Cerebellum (tissue), 4 donors: ENCODE measurements at places on chromosomes 13 and 19. TPM values are rescaled to one million over a fixed set of nuclear protein-coding genes. Genes with fewer than 3 reads are reported as not detected.

DNA sequence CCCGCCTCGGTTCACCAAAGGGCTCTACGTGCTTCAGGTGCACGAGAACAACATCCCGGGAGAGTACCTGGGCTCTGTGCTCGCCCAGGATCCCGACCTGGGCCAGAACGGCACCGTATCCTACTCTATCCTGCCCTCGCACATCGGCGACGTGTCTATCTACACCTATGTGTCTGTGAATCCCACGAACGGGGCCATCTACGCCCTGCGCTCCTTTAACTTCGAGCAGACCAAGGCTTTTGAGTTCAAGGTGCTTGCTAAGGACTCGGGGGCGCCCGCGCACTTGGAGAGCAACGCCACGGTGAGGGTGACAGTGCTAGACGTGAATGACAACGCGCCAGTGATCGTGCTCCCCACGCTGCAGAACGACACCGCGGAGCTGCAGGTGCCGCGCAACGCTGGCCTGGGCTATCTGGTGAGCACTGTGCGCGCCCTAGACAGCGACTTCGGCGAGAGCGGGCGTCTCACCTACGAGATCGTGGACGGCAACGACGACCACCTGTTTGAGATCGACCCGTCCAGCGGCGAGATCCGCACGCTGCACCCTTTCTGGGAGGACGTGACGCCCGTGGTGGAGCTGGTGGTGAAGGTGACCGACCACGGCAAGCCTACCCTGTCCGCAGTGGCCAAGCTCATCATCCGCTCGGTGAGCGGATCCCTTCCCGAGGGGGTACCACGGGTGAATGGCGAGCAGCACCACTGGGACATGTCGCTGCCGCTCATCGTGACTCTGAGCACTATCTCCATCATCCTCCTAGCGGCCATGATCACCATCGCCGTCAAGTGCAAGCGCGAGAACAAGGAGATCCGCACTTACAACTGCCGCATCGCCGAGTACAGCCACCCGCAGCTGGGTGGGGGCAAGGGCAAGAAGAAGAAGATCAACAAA lies 2.6 kb downstream of the PCDH17 start:
- DNase-seq, result no peak

DNA sequence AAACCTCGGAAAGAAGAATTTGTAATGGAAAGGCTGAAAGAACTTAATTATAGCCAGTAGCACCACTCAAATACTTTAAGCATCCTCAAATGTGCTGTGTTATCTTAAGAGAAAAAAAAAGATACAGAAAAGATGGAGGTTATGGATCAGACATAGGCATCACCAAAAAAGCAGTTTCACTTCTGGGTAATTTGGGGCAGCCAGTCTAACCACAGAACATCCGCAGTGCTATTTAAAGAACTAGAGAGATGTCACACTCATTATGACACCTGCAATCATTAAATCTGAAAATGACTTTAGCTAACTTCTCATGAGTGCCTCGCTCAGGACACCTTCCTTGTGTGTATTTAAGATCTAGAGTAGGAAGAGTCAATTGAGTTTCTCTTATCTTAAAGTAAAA lies 211.8 kb downstream of the RBM26 start:
- no peak for DNase-seq

DNA sequence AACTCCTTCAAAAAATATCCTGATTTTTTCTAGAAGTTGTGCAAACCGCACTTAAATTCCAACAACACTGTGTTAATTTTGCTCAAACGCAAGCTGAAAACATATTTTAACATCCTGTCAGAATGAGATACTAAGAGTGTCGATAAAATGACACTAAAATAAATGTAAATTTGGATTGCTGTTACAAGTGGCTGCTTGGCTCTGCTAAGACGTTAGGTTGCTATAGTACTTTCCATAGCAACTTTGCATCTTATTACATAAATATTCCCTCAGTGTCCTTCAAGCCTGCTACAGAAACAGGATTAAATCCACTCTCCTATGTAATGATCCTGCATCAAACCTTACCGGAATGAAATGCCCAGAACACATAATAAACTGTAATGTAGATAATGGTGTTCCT lies 292.1 kb downstream of the DNAJC15 start:
- DNase-seq, result no peak

DNA sequence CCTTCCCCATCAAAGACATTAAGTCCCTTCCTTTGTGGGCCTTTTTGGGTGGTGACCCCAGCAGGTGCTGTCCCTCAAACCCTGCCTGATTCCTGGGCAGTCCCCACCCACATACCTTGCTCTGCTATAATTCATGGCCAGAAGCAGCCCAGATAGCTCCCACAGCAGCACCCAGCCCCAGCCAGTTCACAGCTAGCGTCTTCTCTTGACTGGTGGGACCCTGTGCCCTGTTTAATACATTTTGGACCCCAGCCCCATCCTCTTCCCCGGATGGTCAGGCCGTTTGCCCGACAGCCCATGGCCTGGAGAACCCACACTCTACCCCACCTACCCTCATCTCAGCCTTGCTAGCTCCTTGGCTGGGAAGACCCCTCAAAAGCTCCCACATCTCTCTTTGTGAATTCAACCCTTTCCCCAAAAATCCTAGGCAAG lies 2.1 kb downstream of the CCDC106 start:
- no peak for DNase-seq

The RFC3 gene
- 28.8 TPM for total RNA-seq

- no peak for DNase-seq
These were observed 26.2 kb upstream of the PLEKHF1 start for GRCh38 chr19:29639086-29639485.

The ASF1B gene
- total RNA-seq, result 4.4 TPM

The LGALS4 gene
- total RNA-seq, result 3.2 TPM

DNA sequence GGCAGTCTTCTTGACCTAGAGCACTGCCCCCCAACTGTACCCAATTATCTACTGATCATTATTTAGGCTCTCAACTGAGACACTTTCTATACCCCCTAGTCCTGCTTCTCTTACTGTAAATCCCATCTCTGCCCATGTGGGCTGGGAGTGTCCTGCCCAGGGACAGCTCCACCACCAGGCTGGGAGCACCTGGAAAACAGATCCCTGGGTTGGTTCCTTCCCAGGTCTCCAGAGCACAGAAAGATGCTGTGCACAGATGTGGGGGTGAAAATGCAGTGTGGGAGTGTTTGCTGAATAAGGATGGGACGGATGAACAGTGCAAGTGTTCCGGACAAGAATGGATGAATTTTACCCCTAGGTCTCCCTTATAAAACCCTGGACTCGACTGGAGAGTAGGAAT lies 12.7 kb downstream of the CYP4F2 start:
- no peak for DNase-seq

The CNN1 gene
- total RNA-seq, result 1.00 TPM

DNA sequence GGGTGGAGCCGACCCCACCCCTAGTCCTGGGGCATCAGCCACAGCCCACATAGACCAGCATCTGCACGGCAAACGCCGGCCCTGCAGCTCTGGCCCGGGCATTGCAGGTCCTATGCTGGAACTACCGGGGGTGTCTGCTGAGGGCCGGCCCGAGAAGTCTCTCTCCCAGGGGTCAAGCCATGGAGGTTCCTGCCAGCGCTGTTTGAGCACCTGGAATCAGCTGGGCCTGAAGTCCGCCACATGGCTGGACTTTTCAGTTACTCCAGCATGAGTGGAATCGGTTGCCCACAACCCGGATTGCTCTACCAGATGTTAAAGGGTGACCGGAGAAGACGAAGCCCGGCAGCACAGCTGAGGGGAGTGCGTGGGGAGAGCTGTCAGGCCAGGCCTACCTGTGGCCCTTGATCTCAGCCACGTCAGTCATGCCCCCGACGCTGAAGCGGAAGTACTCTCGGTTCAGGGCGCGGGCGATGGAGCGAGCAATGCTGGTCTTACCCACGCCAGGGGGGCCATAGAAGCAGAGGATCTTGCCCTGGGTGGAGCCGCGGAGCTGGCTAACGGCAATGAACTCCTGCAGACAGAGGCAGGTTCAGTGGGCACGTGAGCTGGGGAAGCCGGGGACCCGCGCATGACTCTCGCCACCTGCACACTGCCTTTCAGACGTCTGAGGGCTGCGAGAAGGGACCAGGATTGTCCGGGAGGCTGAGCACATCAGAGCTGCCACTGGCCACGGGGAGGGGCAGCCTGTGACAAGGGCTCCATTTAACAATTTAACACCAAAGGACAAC lies 8.7 kb downstream of the RPL36 start:
- no peak for DNase-seq
